Stimulated activated naive CD8-positive, alpha-beta T cell treated with anti-CD3 and anti-CD28 coated beads, Interleukin-15, Interleukin-2, amounts not matched to agents 100 U/mL and 50 U/mL, for 24 hours (primary cell): ENCODE measurements at places on chromosomes 13 and 19.

- no peak for DNase-seq
Observed at GRCh38 chr19:1395194-1396018, 5.9 kb downstream of the GAMT start.

- DNase-seq: no peak
Observed at GRCh38 chr13:33313504-33313903, 27.9 kb upstream of the STARD13 start.

- DNase-seq: no peak
Observed at GRCh38 chr13:90896002-90896401, 451.5 kb upstream of the MIR17HG start.

GRCh38 chr13:109036078-109036780 lies 406.8 kb downstream of the MYO16 start:
- no peak for DNase-seq

- no peak for DNase-seq
Observed at GRCh38 chr13:109974354-109974753, 188.0 kb upstream of the IRS2 start.

DNA sequence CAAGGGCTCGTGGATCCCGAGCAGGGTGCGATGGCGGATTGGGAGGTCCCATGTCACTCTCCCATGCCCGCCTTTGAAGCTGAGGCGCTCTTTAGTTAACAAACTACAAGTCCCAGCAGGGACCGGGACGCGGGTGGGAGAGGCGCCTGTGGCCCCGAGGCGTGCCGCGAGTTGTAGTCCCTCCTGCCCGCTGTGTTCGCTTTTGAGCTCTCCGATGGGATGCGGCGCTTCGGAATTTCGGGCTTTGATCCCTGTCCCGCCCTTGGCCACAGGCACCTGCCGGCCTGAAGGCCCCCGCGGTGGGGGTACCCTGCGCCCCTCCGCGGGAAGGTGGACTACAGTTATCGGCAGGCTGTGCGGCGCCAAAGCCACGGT lies 11.0 kb downstream of the CYTH2 start:
- peak; percentile 38 for DNase-seq

- no peak for DNase-seq
Observed at GRCh38 chr13:74747186-74747955, 613.2 kb upstream of the KLF12 start.

GRCh38 chr19:39701291-39701690 lies 3.0 kb upstream of the LGALS14 start:
- DNase-seq: no peak

DNA sequence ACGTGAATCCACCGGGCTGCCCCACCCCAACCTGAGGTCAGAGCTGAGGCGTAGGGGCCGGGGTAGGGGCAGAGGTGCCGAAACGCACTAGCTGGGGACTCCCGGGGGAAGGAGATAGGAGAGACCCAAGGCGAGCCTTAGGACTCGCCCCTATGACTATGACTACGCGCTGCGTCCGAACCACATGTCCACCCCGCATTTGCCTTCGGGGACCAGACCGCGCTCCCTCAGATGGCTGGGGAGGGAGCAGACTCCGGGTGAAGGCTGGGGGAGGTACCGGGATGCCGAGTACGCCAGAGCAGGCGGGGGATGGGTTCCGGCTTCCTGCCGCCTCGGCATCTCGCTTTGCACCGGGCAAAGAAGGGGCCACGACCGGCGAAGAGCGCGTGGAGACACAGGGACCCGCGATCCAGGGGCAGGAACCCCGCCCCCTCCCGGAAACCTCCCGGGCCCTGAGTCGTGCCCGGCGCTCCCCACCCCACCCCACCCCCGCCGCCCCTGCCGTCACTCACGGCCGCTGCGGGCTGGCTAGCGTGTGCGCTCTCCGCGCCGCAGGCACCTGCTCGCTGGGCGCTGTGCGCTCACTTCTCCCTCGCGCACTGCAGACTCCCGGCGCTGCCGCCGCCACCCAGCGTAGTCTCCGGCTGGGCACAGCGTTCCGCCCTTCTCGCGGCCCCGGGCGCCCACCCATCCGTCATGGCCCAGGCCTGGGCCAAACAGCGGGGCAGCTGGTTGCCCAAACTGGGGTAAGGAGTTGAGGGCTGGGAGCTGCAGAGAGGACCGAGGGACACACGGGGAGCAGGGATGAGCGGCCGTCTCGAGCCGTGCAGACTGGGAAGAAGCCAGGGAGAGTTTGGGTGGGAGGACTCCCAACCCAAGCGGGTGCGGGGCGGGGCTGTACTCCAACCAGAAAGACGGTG lies 622 bp upstream of the VSTM2B start:
- no peak for DNase-seq

DNA sequence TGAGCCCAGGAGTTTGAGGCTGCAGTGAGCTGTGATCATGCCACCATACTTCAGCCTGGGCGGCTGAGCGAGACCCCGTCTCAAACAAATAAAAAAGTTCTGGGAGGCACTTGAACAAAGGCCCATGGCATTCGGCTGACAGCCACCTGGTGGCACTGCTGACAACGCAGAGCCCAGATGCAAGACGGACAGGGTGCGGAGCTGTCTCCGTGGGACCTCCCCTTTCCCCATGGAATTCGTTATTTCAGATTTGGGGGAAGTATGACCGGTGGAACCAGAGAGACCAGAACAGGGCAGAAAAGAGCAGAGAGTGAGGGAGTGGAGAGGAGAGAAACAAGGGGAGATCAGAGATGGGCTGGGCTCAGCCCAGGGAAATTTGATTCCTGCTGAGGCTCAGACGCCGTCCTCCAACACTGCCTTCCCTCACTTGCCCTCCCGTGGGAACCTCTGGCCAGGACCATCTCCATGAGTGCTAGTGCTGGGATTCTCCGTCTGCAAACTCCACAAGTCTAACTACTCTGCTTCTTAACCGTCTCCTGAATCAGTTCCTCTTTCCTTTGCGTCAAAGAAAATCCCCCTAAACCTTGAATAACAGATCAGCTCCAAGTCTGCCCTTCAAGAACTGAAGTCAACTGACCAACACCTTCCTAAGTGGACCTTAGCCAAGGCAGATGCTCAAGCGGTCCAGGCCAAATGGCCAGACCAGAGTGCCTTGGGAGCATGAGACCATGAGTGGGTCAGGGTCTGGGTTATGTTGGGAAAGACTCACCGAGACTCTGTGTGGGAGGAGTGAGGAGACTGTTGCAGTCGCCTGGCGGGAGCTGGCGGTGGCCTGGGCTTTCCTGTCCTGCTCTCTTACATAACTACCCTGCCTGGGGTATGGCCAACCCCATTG lies 11.9 kb upstream of the ATF5 start:
- no peak for DNase-seq

DNA sequence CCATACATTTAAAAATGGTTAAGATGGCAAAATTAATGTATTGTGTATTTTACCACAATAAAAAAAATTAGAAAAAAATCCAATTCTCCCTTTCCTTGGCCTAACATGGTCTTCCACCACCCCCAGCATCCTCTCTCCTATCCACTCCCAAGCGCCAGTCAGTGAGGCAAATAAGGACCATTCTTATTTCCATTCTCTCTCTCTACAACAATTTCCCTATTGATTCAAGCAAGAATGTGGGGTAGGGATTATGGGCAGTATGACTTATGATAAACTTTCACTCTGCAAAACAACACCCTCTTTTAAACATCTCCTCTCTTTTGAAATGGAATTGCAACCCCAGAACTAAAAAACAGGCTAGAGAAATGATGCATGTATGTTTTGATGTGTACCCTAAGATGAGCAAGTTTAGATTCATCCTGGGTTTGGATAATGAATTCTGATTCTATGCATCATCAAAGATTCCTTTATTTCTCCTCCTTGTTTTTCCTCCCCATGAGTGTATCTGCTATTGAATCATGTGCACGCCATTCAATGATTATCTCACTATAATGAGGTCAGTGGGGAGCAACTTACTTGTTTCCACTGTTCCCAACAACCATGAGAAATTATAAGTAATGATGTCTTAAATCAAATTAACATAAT lies 3.5 kb downstream of the STARD13 start:
- no peak for DNase-seq

- DNase-seq: no peak
Observed at GRCh38 chr13:45733361-45733760, 31.2 kb downstream of the CBY2 start.

GRCh38 chr19:4342314-4342614 lies 1.1 kb upstream of the MPND start:
- no peak for DNase-seq

DNA sequence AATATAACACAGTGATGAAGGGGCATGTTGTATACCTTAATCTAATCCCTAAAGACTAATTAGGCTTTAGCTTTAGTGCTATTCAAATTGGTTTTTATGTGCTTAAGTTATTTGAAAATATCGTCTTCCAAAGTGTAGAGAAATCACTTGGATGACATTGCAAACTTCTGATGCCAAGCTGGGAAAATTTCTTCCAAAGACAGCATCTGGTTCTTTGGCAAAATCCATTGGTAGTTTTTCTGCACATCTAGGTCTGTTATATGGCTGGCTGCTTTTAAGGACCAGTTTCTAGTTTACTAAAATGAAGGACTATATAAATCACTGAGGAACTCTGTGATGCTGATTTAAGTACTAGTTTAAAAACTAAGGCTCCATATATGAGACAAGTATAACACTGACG lies 2362.3 kb downstream of the PCDH9 start:
- no peak for DNase-seq

- DNase-seq: no peak
Observed at GRCh38 chr13:31674051-31674450, 65.3 kb upstream of the RXFP2 start.

- DNase-seq: no peak
Observed at GRCh38 chr13:21231426-21231940, 55.0 kb downstream of the MRPL57 start.

- no peak for DNase-seq
Observed at GRCh38 chr19:823565-824121, 1.9 kb upstream of the PLPPR3 start.

DNA sequence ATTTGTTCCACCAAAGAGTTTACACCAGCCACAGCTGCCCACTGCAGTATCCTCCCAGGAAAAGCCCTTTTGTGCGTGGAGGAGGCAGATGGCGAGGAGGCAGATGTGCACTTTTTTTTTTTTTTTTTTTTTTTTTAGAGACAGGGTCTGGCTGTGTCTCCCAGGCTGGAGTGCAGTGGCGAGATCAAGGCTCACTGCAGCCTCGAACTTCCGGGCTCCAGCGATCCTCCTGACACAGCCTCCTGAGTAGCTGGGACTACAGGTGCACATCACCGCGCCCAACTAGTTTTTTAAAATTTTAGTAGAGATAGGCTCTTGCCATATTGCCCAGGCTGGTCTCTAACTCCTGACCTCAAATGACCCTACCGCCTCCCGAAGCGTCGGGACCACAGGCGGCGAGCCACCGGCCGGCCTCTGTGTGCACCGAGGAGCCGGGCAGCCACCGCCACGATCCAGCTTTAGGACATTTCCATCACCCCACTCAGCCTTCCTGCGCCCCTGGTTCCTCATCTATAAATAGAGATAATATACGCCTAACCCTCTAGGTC lies 563 bp upstream of the PDCD5 start:
- DNase-seq: no peak
